ENCODE measurements at places on chromosomes 3 and 15.

GRCh38 chr3:119375510-119375909 is 81.3 kb downstream of the ARHGAP31 start:
- no peak for DNase-seq

- DNase-seq: no peak
These were observed 919.9 kb downstream of the TUSC7 start for GRCh38 chr3:117629505-117629904.

- DNase-seq: no peak
These were observed 146.2 kb downstream of the GREM1 start for GRCh38 chr15:32864051-32864450.

- no peak for DNase-seq
These were observed 62.9 kb downstream of the UMPS start for GRCh38 chr3:124793054-124793739.

DNA sequence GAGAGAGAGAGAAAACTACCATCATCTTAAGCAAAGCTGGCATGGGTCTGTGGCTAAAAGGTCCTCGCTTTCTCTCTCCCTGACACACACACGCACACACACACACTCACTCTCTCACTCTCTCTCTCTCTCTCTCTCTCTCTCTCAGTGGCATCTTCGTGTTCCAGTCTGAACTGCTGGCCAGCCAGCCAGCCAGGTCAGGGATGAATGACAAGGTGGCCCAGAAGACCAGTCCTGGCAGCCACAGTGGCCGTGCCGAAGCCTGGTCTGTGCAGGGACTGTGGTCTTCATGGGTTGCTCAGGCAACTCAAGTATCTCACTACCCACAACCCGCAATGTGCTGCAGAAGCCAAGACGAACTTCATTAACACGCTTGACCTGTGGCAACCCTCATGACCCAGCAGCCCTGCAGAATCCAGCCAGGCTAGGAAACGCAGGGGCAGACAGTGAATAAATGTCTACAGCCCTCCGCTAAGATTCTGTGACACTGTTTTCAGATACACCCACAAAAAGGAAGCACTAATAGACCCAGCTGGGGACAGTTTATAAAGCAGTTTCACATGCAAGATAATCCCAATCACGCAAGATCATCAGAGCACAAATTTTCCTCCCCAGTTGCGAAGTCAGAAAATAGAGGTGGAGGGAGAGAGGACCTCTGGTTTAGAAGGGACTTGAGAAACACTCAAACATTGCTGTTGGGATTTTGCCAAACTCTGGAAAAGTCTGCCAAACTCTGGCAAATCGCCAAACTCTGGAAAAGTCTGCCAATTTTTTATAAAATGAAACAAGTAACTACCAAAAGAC is 66.4 kb downstream of the XXYLT1 start:
- no peak for DNase-seq

- no peak for DNase-seq
These were observed 36.1 kb downstream of the TYRO3 start for GRCh38 chr15:41594801-41595746.

DNA sequence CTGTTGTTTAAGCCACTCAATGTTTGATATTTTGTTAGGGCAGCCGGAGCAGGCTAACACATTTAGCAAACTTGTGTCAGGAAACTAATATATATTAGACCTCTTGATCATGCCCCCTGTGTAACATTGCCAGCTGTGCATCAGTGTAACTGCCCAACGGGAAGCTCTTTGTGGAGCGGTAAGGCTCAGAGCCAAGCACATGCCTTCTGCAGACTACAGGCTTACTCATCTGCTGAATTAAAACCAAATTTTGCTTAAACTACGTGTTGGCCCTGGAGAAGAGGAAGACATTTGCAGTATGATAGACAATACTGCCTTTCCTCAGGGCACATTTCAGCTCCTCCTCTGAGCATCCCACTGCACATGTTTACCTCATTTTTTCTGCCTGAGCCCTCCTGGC is 50.5 kb upstream of the KCNMB2 start:
- no peak for DNase-seq

DNA sequence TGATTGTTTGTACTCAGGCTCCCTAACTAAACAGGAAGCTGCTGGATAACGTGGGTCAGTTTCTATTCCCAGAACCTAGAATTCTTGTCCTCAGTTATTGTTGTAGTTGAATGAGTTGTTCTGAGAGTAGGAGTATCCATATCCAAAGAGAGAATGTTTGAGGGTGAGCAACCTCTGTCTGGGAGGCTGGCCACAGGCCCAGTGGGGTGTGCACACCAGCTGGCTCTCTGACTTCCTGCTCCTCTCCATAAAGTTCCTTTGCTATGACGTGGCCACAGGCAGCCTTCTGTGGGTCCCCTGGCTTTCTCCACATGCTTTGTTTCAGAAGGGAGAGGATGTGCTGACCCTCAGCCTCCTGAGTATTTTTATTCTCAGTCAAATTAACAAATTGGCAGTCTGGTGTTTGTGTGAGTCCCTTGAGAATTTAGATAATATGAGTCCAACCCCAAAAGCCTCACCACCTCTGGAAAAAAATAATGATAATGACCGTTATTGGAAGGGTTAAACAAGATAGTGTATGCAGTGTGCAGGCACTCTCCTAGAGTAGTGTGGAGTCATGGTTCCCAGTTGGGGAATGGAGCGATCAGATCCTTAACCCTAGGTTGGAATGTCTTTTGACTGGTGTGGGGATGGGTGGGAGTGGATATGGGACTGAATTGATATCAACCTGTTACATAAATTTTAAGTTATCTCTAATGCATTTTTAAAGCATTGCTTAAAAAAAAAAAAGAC is 47.6 kb upstream of the MED12L start:
- no peak for DNase-seq

- DNase-seq: no peak
These were observed 23.5 kb downstream of the PLCL2 start for GRCh38 chr3:16908016-16908807.

- DNase-seq: no peak
These were observed 50.0 kb downstream of the TRIM42 start for GRCh38 chr3:140727886-140728285.

GRCh38 chr15:90025489-90026033 is 24.4 kb downstream of the ZNF710 start:
- DNase-seq: no peak

DNA sequence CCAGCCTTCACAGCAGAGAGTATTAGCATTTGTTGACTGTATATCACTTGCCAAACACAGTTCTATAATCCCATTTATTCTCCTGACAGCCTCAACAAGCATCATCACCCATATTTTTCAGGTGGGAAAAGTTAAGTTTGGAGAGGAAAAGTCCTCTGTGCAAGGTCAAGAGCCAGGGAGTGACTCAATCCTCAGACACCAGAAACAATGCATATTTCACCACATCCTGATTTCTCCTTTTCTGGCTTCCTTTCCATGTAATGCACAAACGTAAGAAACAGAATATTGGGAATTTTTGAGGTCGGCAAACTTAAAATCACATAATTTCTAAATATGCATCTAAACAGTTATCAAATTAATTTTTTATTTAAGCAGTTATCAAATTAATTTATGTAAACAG is 116.0 kb upstream of the GADL1 start:
- no peak for DNase-seq
